ENCODE measurements at places on chromosomes 11 and 22.

GRCh38 chr11:45525393-45525792 lies 140.0 kb downstream of the CHST1 start:
- DNase-seq = no peak

DNA sequence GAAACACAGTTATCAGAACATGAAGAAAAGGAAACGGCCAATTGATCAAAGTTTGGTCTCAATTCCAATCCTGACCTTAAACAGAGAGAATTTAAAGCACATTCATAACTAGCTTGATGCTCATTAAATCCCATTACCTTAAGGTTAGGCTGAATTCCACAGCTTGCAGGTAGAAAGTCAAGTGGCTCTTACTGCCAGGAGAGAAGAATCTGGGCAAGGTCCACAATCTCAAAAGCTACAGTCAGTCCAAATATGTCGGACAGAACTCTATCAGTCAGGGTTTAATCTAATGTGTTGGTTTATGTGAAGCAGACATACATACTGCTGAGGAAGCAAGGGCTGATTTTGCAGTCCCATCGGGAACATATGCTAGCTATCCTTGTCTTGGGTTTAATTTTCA lies 348.8 kb downstream of the SOX6 start:
- DNase-seq = no peak

DNA sequence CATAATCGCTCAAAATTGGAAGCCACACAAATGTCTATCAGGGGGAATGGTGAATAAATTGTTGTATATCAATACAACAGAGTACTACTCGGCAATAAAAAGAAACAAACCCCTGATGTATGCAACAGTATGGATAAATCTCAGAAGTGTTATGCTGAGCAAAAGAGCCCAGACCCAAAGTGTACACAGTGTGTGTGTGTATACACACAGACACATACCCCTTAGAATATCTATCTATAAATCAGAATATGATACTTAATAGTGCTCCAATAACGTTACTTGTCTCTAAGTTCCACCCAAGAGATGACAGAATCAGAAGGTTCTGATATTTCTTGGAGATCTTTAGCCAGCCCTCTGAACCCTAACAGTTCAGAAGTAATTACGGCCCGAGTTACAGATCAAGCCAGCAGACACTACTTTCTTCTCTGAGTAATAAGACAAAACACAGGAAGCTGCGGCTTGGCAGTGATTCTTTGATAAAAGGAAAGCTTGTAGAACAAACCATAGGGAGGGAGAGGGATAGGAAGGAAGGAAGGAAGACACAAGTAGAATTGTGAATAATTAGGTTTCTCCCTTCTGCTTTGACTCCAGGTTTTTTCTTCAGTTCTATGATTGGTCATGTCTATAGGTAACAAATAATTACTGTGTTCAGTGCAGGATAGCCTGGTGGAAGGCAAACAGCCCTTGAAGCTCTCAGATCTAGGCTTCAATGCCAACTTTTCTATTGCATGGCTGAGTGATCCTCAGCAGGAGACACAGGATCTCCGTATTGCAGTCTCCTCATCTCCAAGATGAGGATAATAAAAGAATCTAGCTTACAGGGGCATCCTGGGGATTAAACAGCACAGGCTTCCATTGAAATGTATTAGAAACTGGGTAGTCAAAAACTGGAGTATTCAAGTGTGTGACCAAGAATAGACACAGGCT lies 75.6 kb upstream of the TEAD1 start:
- no peak for DNase-seq

- DNase-seq = peak; percentile 71
Observed at GRCh38 chr11:12827929-12828812, 153.9 kb downstream of the TEAD1 start.

- DNase-seq = no peak
Observed at GRCh38 chr11:28471537-28471936, 363.3 kb downstream of the METTL15 start.

All from NCI-H187 treated with DMSO at 0.1 percent for 48 hours (cell line).